T-helper 2 cell (primary cell): ENCODE measurements at places on chromosomes 7 and 10.

DNA sequence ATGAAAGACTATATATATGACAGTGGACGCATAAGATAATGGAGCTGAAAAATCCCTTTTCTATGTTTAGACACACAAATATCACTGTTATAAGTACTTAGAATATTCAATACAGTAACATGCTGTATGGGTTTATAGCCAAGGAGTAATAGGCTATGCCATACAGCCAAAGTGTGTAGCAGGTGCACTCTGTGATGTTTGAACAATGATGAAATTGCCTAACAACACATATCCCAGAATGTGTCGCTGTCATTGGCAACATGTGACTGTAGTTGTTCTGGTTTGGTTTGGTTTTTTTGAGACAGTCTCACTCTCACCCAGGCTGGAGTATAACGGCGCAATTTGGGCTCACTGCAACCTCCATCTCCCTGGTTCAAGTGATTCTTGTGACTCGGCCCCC lies 26.1 kb downstream of the NOM1 start:
- no peak for DNase-seq

DNA sequence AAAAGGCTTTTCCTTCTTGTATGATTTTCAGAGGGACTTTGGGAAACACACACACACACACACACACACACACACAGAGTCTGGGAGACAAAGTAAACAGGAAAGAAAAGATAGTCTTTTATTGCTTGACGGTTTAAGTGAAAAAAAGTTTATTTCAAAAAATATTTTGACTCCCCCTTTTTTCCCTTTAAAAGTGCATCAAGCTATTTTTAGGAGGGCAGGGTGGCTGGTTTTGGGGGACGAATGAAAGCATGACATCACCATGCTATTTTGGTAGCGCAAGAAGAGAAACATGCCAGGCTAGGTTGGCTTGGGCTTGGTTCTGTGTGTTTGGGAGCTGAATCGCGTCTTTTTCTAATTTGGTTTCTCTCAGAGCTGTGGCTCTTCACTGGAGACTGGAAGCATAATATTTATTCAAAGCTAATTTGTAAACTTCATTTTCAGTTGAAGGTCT lies 129.2 kb downstream of the BAMBI start:
- DNase-seq: no peak

DNA sequence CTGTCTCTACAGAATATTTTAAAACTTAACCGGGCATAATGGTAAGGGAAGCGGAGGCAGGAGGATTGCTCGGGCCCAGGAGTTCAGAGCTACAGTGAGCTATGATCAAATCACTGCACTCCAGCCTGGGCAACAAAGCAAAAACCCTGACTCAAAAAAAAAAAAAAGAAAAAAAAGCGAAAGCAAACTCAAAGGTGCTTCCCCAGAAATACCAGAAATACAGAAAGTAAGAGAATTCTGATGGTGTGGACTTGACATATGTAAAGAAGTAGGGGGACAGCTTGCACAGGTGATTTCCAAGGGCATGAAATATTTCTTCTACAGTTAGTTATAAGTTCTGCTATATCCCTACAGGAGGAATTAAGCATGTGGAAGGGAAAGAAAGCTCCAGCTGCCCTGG lies 69.7 kb upstream of the APBB1IP start:
- DNase-seq: no peak

DNA sequence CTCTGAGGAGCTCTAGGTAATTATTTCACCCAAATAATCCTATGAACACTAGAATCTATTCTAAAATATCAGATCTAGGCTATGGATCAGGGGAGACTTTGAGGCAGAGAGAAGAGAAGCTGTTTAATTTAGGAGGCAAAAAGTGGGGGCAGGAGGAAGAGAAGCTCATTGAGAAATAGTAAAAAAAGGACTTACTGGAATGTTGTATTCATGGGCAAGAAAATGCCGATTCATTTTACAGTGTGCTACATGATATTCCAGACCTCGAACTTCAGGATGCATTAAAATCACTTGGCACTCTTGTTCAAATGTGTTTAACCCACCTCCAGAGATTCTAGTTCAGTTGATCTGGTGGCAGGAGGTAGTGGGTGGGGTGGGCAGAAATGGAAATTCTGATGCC lies 109.5 kb upstream of the ITGB1 start:
- DNase-seq: no peak

DNA sequence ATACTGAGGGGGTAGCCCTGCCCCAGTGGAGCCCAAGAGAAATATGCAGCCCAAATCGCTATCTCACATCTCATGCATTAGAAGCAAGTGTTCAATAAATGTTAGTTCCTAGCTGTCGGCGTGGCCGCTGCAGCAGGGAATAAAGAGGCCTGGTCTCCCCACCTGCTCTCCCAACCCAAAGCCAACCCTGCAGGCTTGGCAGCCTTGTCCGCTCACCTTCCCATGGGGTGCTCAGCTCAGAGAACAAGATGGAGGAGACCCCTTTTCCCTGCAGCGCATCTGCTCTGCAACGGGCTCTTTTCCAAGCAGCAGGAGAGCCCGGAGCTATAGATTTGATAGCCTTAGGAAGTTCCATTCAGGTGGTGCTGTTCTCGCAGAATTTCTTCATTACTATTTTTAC lies 12.0 kb upstream of the DOCK1 start:
- DNase-seq: no peak

GRCh38 chr10:77732213-77733003 lies 94.8 kb upstream of the KCNMA1 start:
- DNase-seq: no peak

- DNase-seq: no peak
Observed at GRCh38 chr7:2488272-2488645, 12.1 kb upstream of the GRIFIN start.

DNA sequence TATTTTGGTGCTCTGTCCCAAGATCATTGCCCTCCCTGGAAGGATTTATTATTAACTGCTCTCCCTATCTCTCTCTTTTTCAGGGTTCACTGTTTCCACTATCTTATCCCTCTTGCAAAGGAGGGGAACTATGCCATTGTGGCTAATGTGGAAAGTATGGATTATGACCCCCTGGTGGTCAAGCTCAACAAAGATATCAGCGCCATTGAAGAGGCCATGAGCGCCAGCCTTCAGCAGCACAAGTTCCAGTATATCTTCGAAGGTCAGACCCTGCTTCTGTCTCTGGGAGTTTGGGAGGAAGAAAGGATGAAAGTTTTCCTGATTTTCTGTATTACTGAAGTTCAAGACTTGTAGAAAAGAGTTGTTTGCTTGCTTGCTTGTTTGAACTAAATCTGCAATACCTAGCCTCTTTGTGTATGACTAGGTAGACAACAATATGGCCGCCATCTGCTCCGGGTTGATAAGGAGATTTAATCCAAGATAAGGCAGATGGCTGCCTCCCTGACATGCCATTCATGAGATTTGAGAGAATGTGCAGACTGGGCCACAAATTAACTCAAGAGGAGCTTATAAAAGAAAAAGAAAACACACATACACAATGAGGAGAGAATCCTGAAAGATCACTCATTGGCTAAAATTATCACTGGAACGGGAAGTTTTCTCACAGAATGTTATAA lies 122.2 kb upstream of the LRGUK start:
- DNase-seq: no peak

DNA sequence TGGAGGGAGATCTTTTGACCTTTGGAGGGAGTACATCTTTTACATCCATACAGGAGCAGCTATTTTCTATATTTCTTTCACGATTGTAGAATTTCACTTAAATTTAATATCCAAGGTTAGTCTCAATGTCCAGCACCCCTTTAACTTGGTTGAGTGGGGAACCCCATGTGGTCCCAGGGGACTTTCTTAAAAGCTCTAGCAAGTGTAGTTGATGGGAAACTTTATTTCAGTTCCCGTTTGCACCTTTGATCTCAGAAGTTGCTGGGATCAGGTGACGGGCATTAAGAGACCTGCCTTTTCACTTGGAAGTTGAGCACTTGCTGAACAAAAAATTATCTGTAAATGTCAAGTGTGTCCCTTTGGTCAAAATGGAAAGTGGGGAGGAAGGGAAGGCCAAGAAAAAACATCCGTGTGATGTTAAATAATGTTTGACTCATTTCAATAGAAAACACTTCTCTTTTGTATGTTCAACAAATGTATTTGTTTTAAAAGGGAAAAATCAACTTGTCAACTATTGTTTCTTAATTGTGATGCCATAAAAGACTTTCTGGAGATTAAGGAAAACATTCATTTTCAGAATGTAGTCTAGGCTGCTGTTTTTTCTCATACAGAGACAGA lies 370.1 kb upstream of the GALNT17 start:
- DNase-seq: no peak

DNA sequence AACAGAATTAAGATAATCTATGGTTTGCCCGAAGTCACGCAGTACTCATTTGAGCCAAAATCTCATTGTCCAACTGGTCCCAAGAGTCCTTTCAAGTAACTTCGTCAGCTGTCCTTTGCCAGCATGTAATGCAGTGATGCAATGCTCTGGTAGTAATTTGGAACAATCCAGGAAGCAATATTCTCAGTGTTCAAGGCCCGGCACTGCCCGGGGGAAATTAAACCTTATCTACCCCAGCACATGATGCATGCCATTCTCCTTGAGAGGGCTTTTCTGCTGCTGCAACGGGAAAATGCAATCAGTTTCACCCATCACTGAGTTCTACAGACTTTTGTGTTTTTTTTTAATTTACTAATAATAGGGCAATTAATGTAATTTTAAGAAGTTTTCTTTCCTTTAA lies 77.6 kb upstream of the NME8 start:
- no peak for DNase-seq

DNA sequence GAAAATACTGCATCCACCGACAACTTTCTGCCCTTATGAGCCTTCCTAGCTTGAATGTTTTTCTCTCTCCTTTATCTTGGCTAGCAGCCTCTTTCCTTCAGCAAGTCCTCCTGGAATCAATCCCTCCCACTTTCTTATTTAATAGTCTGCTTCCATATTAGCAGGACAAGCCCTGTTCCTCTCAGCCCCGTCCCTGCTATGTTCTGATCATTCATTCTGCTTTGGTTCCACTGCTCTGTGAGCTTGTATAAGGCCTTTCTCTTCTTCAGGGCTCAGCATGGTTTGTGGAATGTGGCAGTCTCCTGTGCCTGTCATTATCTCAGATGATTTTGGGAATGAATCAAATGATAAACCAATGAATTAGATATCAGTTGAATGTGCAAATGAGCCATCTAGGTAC lies 420.1 kb downstream of the DPP6 start:
- no peak for DNase-seq

GRCh38 chr10:62893036-62893435 lies 76.9 kb upstream of the EGR2 start:
- DNase-seq: no peak

DNA sequence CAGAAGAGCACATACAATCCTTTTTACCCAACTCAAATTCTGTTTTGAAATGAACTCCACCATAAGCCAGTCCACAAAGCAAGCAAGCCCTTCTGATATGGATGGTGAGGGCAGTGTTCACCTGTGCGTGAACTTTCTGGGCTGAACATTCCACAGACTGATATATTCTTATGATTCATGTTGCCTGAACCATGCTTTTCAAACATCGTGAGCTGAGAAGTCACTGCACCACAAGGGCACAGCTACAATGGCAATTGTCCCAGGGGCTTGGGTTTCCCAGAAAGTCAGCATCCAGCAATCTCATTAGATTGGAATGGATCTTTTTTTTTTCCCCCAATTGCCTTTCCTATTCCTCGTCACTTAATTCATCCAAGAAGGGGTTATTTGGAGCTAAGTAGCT lies 86.9 kb upstream of the ZNF438 start:
- no peak for DNase-seq

GRCh38 chr10:24822590-24822989 lies 98.9 kb upstream of the ARHGAP21 start:
- DNase-seq: no peak

DNA sequence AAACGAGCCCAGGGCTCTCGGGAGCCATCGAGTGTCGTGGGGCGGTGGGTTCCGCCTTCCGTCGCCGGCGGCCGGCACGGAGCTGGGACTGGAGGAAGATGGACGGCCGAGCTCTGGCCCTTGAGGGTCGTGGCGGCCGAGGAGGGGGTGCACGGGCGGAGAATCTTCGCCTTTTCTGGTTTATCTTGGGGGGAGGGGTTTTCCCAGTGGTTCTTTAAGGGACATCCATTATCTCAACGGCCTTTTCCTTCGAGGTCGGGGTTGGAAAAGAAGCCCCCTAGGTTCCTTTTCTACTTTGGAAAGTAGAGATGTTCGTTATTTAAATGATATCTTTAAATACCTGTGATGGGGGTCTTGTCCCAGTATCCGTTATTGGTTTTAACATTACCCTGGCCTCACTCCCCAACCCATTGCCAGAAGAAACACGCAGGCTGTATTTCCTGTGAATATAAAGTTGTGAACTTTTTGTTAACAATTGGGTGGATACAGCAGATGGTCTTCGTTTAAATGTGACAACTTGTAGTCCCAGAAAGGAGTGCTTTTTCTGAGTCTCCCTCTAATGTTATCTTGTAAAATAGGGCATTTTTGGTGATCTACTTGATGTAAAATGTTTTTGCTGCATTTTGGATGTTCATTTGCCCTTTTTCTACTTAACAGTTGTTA lies 765 bp downstream of the CCAR1 start:
- no peak for DNase-seq

DNA sequence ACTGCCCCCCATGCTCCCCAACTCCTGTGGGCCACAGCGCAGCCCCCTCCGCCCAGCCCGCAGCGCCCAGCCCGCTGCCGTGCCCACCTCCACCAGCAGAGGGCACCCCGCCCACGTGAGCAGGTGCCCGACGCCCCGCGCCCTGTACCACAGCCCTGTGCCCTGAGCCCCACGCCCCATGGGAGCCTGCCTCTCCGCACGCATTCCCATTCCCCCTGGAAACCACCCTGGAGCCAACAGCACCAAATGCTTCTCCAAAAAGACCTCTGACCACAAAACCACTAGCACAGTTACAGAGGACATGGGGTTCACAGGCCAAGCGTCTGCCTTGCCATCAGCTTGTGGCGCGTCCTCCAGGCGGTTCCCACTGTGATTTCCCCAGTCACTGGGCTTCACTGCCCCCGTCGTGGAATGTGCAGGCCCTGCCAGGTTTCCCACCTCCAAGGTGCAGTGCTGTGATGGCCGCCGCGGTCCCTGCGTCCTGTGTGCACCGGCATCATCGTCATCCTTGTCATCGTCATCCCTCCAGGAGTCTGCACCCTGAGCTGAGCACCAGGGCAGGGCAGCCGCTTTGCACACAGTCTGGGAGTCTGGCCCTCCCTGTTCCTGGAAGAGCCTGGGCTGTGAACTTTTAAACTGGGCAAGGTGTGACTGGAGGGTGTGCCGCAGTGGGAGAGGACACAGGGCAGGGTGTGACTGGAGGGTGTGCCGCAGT lies 61.7 kb downstream of the PWWP2B start:
- peak; percentile 53 for DNase-seq

DNA sequence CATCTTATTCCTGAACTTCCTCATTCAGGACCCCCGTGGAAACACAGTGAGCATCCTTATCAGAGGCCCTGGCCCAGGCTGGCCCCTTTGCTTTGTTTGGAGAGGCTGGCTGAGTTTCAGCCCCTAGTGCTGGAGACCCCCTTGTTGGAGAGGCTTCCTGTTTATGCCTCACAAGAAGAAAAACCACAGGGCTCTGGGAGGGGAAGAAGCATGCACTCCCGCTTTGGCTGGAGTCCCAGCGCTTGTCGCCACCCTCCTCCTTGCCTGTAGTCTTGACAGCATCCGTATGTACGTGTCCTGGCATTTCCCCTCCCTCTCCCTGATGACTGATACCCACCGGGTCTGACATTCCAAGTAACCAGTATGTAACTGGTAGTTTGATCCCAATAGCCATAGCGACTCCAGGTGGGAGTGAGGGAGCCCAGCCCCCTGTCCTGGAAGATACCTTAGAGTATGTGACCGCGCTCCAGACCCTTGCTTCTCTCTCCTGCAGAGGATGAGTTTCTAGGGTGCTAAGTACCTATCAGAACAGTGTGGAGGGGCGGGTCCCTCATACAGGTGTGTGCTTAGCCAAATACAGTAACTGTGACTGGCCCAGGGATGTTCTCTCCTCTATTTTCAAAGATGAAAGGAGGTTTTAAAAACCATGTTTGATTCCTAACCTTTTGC lies 6.9 kb upstream of the ATP6V0E2 start:
- no peak for DNase-seq
